Activated CD4-positive, alpha-beta T cell treated with anti-CD3 and anti-CD28 coated beads for 4 hours (primary cell): ENCODE measurements at places on chromosomes 7 and 10.

GRCh38 chr7:107742678-107743566, 1.0 kb upstream of the CBLL1 start:
- no peak for DNase-seq

DNA sequence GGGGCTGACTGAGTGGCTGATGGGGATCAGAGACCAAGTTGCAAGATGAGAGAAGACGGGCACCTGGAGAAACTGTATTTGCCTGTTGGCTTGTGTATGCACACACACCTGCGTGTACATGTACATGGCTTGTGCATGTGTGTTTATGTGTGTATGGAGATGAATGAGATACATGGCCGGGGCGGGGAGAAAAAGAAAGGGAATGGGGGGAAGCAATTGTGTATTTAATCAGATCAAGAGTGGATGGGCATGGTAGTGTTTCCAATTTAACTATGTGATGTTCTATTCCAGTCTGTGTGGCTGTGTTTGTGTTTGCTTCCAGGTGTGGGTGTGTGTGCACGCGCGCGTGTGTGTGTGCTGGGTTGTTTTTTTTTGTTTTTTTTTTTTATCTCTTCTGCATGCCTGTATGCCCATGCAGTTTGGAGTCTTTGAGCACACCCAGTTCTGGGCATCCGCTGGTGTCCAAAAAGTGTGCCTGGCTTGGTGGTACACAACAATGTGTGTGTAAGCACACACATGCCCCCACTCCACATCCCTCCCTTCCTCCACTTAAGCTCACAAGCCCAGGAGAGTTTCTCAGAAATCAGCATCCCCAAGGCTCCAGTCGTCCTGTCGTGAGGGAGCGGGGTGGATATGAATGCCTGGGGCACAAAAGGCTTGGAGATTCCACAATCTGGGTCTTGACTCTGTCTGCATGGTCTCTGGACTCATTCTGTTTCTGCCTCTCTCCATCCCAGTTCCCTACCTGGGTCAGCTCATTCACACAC, 2.5 kb upstream of the VGF start:
- no peak for DNase-seq

DNA sequence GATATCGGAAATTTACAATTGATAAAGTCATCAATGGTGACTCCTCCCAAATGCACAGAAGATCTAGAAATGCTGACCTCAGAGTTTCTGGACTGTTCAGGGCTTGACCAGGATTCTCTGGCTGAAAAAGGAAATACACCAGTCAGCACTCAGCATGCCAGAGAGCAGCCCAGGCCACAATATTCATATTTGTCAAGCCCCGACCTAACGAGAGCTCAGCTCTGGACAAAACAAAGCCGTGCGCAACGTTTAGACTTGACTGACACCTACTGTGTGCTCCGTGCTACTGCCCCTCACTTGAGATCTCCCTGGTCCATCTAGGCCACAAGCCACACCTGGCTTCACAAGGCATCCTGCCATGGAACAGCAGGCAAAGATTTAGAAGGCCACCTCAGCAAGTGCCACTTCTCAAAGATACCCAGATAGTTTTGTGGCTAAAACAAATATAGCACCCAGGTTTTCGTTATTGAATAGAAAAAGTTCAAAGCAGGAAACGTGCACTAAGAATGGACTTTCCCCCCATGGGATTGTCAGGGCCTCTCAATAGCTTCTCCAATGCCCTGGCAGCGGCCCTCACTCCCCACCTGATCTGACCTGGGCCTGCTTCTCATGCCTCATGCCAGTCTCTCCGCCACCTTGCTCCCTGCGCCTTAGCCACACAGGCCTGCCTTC, 218.3 kb downstream of the FAM107B start:
- DNase-seq, result no peak

DNA sequence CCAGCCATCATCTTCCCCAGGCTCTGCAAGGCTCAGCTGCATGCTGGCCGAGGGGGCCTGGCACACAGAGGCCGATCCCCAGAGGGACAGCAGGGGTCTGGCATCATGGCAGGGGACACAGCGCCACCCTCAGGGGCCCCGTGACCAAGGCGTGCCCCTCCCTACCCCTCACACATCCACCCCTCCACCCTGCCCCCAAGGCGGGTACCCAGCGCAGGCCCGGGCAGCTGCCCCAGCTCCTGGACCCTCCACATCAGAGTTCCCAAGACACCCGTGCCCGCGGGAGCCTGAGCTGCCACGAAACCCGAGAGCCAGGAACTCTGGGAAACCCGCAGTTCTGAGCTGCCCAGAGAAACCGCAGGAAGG, 46.5 kb upstream of the TNRC18 start:
- no peak for DNase-seq

DNA sequence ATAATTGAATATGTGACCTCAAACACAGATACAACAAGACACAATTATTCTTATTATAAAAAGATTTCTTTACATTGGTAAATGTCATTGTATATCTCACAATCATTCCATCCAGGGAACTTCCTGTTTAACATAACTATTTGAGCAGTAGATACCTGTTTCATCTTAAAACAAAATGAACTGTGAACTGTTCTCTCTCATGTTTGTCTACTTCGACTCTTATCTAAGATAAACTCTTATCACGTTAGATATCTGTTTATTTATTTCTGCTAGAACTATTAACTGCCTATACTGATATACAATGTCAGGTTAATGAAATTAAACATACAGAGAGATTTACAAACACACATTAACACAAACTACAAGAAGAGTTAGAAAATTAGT, 20.1 kb downstream of the ANK3 start:
- DNase-seq, result no peak

DNA sequence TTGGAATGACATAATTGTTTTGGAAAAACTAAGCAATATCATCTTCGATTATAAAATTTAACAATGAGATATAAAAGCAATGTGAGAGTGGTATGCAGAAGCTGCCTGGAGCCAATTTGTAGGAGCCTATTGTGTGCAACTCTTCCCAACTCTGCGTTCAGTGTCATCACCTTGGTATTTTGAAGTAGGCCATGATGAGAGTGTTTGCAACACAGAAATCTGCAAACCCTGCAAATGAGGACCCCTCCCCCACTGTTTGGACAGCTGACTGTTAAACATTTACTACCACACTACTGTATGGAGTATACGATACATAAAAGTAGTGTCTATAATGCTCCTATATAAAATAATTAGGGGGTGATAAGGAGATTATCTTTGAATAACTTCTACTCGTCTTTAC, 531.3 kb downstream of the ATRNL1 start:
- DNase-seq, result no peak

DNA sequence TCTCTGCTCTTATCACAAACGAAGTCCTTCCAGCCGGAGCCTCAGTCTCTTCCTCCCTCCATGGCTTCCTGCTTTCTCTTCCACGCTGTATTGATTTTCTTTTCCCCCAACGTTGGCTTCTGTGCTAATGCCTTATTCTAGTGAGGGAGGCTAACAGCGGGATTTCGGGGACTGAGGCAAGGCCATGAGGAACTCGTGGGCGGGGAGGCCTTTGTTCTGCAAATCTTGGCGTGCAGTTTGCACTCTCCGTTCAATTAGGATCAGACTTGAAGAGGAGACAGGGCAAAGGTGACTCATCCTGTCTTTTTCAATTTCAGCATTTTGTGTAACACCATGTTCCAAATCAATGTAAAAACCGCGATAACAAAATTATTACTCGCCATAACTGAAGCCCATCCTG, 25.3 kb downstream of the EN2 start:
- no peak for DNase-seq

DNA sequence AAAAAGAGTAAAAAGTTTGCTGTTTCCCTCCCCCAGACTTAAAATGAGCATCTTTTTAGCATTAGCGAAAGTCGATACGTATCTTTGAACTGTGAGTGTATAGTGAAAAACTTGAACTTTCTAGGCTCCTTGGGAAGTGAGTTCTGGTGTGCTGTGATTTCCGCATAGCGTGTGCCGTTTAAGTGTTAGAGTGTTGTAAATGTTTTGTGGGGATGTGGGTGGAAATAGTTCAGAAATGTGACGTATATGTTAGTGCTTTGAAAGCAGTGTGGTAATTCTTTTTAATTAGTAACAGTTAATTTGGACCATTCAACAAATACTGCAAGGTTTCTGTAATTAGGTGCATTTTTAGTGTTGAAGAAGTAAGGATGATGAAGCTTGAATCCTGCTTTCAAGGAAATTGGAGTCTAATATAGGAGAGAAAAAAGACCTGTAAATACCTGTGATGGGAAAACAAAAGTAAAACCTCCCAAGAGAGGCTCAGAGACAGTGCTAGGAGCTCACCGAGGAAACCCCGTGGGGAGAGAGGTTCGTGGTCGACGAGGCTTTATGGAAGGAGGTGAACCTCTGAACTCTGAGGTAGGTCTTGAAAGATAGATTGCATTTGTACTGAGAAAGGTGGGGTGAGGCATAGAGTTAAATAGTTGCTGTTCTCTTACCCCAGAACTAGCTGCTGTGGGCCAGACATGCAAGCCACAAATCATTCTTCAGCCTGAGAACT, 40.8 kb downstream of the RBM33 start:
- DNase-seq, result no peak

DNA sequence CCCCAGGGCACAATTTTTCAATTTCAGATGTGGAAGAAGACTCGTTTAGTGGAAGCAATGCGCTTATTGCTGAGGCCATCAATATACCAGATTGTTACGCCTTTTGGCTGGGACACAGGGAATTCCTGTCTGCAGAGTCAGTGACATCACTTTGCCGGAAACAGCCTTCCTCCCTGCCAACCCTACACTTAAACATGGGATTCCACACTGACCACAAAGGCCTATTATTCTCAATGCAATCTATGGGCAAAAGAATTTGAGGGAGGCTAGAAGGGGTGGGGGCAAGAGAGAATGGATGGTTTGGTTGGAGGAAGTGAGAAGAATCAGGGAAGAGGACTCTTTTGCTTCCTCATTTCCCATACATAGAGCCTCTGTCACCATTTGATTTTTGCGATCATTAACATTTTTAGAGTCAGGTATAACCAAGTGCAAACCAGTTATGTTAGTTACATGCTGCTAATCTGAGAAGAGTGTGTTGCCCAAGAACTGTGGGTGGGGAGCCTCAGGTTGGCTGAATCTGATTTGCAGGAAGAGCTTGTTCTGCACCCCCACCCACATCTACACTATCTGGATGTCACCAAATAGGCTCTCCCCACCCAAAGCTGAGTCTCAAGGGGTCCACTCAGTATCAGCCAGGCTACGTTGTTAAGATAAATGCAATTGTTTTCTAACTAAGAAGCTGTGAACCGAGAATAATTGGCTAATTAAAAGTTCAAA, 58.2 kb downstream of the ENTPD1 start:
- no peak for DNase-seq

DNA sequence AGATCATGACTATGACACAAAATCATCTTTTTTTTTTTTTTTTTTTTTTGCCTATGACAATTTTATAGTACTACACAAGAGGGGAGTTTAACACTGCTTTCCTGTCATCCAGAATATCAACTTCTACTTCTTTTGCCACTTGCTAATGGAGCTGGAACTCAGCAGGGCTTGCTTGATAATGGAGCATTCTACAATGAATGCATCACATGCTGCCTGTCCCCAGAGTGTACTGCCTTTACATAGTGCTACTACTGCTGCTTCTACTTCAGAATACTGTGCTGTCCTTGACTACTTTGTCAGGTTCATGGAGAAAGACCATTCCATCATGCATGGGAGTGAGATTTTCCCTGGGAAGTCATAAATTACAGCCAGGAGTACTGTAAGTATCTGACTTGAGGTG, 338.6 kb upstream of the SEMA3A start:
- DNase-seq, result no peak

- DNase-seq, result no peak
These were observed 570.9 kb upstream of the FOXK1 start for GRCh38 chr7:4111166-4111565.

DNA sequence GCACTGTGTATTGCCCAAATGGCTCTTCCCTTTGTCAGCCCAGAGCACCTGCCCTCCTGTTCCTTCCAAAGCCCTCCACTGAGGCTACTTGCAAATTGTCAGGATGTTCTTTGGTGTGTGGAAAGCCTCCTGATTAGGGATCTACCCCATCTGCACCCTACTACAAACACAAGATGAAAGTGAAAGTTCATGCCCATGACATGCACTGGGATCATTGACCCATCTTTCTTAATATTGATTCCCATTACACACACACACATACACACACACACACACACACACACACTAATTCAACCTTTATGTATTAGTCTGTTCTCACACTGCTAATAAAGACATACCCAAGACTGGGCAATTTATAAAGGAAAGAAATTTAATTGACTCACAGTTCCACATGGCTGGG, 213.7 kb upstream of the IGFBP3 start:
- no peak for DNase-seq

- DNase-seq, result no peak
These were observed 6.2 kb upstream of the USP54 start for GRCh38 chr10:73597346-73597745.

- peak; percentile 3 for DNase-seq
These were observed at the start of gene SCRN1 for GRCh38 chr7:29989257-29989995. Gene SCRN1, minus strand, starts transcription at chr7:29989801. Its CDS starts 20,734 bp downstream, at chr7:29969067.

DNA sequence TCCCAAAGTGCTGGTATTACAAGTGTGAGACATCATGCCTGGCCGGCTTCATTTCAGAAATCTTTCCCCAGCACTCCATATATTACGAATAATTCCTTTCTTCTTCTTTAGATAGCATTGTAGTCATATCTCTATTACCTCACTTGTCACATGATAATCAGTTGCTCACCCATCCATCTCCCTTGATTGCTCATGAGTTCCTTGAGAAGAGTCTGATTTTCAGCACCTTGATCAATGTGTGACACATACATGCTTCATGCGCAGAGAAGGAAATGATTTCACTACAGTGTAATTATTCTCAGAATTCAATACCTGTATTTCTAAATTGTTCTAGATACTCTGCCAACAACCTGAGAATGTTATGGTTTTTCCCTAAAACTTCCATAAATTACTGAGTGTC, 26.7 kb upstream of the GGCT start:
- DNase-seq, result no peak

DNA sequence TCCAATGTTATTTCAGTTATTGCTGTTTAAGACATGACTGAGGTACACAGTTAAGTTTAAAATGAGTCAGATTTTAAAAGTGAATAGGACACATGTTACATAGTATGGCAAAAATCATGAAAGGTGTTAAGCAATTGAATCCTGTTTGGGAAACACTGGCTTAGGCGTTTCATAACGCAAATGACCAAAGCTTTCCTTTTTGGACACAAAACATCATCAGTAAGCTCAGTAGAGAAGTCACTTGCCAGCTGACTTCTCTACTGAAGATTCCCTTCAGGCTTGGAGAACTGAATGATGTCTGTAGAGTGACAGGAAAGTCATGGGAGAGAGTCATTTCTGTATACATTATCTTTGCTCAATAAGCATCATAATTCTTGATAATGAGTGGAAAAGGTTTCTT, 64.4 kb upstream of the RSBN1L start:
- DNase-seq, result no peak
